ENCODE measurements at places on chromosomes 5 and 9. TPM values are rescaled to one million over a fixed set of nuclear protein-coding genes. Genes with fewer than 3 reads are reported as not detected.

The GPRIN1 gene
- total RNA-seq = 0.50 TPM

DNA sequence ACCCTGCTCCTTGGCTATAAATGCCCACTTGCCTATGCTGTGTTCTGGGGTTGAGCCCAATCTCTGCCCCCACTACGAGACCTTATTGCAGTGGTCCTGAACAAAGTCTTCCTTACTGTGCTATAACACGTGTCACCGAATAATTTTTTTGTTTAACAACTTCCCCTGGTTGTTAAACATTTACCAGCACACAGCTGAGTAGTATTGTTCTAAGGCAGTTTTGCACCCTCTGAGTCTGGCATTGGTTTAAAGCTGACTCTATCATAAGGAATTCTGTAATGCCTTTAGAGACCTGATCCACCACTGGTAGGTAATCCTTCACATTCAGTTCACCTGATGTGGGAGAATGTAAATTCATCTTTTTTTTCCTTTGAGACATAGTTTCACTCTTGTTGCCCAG lies 25.6 kb upstream of the ANKRD31 start:
- DNase-seq = no peak

- DNase-seq = no peak
Measured at GRCh38 chr9:93033531-93033930, 25.0 kb upstream of the SUSD3 start.

GRCh38 chr5:6659941-6660684 lies 26.9 kb downstream of the SRD5A1 start:
- DNase-seq = no peak

- DNase-seq = no peak
Measured at GRCh38 chr9:114100536-114100935, 1.4 kb upstream of the KIF12 start.

The HMCN2 gene
- total RNA-seq = 7.3 TPM

DNA sequence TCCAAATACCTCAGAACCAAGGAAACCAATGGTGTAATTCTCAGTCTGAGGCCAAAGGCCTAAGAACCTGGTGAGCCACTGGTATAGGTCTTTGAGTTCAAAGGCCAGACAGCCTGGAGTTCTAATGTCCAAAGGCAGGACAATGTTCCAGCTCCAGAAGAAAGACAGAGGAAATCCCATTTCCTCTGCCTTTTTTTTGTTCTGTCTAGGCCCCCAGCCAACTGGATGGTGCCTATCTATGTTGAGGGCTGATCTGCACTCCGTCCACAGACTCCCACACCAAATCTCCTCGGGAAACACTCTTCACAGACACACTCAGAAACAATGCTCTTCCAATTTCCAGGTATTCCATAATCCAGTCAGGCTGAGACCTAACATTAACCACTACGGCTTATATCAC lies 30.1 kb downstream of the FNIP1 start:
- DNase-seq = no peak

DNA sequence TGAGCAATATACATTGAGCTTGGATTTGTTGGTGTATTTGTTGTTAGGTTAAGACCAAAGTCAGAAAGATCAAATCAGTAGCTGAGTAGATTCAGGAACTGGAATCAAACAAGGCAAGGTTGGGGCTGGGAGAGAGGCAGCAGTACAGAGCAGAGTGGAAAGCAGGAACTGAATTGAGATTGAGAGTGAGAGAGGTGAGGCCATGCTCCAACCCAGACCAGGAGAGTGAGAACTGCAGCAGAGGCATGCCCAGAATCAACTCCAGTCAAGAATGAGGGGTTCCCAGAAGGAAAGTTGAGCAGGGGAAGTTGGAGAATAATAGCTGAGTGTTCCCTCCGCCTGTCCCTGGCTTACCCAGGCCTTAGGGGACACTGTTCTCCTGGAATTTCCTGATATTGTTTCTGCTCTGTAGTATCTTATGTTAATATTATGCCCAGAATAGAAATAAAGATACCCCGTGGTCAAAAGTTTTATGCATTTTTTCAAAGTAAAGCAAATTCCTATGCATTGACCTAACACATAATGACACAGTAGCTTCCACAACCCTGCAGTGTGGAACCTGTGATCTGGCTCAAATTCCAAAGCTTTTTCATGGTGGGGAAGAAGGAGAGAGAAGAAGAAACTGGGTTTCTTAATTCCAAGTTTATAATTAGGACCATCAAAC lies 82.7 kb downstream of the SV2C start:
- no peak for DNase-seq

The BHMT gene
- not detected for total RNA-seq

The PDZD2 gene
- total RNA-seq = 80.1 TPM

DNA sequence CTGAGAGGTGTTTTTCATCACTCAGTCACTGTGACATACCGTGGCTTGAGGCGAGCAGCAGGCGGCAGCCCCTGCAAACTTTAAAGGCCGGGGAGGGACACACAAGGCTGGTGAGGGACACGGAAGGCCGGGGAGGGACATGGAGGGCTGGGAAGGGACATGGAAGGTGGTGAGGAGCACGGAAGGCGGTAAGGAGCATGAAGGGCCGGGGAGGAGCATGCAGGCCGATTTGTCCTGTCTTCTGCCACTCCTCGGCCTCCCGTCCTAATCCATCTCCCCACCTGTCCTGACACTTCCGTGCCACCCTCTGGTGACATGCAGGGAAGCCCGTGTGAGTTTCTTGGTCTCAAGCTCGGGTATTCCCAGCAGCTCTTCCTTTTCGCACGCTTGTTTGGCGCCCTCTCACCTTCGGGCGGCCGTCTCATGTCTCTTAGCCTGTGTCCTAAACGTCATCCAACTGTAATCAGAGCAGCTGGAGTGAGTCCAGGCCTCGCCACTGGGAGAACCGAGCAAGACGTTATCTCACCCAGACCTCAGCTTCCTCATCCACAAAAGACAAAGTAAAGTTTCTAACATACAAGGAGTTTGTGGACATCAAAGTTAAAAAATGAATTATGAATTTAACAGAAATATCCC lies 126.5 kb downstream of the MRPL36 start:
- DNase-seq = no peak

GRCh38 chr5:142602720-142603245 lies 83.1 kb downstream of the FGF1 start:
- no peak for DNase-seq

The CTXN3 gene
- total RNA-seq = not detected

The FSTL4 gene
- not detected for total RNA-seq

DNA sequence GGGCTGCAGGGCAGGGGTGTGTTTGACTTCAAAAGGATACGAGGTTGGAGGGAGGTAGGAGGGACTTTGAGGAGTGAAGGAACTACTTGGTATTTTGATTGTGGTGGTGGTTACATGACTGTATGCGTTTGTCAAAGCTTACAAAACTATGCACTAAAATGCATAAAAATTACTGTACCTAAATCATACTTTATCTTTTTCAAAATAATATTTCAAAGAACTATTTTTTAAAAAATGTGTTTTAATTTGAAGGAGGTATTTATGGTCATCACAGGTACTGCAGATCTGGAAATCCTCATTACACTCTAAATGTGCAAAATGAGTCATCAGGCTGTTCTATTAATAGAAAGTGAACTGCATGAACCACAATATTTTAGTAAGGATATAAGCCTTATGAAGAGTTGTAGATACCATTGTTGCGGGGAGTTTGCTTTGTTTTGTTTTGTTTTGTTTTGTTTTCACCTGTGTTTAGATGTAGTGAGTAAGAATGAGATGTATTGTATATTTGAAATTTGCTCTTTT lies 116.9 kb downstream of the ARRDC3 start:
- no peak for DNase-seq

DNA sequence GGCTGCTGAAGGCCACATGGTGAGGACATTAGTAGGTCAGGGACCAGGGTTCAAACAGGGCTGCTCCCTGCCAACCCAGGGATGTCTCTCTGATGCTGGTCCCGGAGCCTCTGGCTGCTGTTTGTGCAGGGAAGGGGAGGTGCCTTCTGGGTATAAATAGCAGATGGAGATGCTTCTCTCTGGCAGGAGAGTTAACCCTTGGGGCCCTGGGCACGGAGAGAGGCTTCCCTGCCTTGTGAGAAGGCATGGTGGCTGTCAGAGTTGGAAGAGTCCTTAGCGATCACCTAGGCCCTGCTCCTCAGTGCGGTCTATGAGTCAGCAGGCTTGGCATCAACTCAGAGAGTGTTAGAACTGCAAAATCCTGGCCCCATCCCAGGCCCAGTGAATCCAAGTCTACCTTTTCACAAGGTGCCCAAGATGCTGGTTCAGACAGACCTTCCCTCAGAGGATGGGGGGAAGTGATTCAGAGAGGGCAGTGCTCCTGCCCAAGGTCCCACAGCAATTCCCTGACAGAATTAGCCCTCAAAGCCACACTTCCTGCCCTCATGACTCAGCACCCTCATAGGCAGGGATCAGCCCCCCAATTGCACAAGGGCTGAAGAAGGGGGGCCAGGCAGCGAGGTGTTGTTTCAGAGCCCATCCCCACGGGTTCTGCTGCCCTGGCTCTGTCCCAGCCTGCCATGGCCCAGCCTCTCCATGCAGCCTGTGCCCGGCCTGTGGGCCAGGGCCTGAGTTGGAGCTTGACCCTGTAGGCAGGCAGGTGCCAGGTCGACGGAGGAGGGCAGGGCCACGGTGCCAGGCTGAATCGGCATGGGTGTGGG lies 25.6 kb downstream of the CAMK2A start:
- DNase-seq = no peak

DNA sequence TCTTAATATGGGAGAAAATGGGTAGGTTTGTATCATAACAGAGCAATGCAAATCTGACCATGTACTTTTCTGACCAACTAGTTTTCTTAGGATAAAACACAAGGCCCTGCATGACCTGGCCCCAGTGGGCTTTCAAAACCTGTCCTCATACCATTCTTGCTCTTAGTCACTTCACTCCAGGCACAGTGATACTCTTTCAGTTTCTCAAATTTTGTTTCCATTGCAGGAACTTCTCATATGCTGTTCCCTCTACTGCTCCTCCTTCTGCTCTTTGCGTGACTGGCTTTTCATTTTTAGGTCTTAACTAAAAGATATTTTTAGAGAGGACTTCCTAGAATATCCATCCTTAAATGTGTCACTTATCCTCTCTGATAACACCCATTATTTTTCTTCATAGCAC lies 112.4 kb downstream of the INIP start:
- no peak for DNase-seq

The ANKRD33B gene
- total RNA-seq = 6.7 TPM

The CLIC3 gene
- 1.7 TPM for total RNA-seq

The TLE1 gene
- 10.2 TPM for total RNA-seq

- no peak for DNase-seq
Measured at GRCh38 chr9:132383462-132383883, 23.2 kb downstream of the TTF1 start.

The TAS2R1 gene
- not detected for total RNA-seq

The FAM169A gene
- 3.6 TPM for total RNA-seq

GRCh38 chr5:169226895-169227294 lies 74.0 kb downstream of the SLIT3 start:
- DNase-seq = no peak

GRCh38 chr5:105687493-105687892 lies 1983.2 kb downstream of the EFNA5 start:
- no peak for DNase-seq

DNA sequence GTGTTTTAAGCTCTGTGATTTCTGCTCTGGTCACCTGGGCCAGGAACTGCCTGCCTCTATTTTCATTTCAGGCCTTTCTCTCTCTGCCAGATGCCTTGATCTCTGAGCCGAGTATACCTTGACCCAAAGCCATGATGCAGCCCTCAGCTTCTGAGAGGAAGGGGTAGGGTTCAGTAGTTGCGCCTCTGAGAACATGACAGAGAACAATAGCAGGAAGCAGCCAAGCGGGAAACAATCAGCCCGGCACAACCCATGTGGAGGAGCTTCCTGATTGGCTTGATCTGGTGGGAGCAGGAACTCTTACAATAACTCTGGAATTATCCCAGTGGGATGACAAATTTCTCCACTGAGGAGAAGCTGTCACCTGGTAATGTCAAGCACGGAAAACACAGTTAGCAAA lies 127.4 kb downstream of the PALM2AKAP2 start:
- peak; percentile 37 for DNase-seq

DNA sequence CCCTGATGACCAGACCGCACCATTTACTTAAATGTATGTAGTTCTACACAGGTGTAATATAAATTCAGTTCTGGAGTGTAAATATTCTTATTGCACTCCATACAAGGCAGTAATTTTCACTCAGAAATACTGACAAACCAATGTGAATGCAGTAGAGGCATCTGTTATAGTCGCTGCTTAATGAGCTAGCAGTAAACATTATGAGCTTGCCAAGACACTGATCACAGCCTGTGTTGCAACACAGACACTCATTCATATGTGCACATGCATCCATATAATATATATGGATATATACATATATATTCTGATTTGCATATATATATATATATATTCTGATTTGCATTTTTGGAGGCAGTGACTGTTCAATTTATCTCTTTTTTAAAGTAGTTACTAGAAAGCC lies 435.1 kb upstream of the ST8SIA4 start:
- DNase-seq = no peak

DNA sequence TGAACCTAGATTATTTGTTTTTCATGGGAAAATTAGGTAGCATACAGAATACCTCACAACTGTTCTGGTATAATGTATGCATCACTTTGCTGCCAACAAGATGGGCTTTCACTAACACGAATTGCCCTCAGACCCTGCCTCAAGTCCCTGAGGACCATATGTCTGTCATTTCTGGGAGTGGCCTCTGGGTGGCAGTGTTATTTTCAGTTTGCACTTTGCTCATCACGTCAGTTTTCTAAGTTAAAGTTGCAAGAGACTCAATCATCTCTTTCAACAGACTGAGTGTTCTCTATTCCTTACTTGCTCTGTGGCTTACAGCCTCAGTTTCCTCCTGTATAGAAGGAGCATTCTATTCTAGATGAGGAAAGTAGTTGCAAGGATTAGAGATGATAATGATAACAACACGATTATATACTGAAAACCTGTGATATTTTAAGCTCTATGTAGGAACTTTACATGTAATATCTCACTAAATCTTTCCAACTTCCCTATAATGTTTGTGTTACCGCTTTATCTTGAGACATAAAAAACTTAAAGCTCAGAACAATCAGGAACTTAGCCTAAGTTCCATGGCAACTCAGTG lies 55.7 kb downstream of the TSSK1B start:
- DNase-seq = peak; percentile 38

DNA sequence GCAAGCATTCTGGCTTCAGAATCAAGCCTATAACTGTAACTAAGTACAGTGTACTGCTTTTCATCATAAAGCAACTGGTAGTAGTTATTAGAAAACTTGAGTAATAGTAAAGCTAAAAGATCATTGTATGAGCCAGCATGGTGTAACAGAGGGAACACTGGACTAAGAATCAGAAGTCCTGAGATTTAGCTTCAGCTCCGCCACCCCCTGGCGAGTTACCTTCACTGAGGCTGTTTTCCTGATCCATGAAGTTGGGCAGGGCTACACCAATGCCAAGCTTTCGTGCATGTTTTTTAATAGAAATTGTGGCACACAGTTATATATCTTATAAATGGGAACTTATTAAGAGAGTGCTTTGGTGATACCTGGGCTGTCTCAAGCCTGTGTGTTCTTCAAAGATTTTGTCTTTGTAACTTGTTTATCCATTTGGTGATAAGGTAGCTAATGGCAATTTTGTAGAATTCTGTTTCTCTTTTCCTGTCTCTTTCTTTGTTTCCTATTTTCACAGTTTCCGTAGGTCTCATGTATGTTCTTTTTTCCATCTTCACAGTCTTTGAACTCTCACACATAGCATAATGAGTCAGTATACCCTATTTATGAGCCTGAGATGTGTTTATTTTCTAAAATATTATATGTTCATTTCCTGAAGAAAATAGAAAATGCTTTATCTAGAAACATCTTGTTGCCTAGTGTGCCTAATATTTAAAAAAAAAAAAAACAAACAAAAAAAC lies 102.3 kb downstream of the GDNF start:
- DNase-seq = no peak

The ESM1 gene
- not detected for total RNA-seq

The PCDHA11 gene
- total RNA-seq = not detected

All from left ventricle myocardium superior (tissue), 1 donor.